Lung microvascular endothelial cell (primary cell): ENCODE measurements at places on chromosomes 13 and 19.
A peak's percentile ranks its signal among the peaks of the same experiment; 100 is the strongest.

- no peak for DNase-seq
Observed at GRCh38 chr19:38565691-38566105, 52.1 kb downstream of the MAP4K1 start.

DNA sequence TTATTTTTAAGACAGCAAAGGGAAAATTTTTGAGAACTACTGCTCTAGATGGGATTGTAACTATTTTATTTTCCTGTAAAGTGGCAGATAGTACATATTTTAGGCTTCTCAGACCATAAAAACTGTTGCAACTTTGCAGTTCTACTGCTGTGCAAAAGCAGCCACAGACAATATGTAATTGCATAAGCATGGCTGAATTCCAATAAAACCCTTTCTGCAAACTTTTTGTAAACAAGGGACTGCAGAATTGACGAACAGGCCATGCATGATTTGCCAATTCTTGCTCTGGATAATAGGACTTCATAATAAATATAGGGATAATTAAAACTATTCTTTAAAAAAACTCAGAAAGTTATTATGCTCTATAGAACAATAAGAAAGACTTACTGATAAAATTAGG is 149.1 kb downstream of the SLITRK5 start:
- DNase-seq = no peak

DNA sequence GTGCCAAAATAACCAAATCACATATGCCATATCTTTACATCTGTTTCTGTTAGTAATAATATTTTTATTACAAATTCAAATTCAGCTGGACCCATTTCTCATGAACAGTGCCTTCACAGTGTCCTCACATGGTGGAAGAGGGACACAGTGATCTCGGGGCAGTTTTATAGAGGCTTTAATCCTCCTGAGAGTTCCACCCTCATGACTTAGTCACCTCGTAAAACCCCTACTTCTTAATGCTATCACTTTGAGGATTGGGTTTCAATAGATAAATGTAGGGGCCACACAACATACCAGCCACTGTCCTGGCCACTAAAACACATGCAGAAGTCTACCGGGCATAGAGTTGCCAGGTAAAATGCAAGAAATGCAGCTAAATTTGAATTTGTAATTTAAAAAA is 201.5 kb downstream of the MYO16 start:
- DNase-seq = no peak

DNA sequence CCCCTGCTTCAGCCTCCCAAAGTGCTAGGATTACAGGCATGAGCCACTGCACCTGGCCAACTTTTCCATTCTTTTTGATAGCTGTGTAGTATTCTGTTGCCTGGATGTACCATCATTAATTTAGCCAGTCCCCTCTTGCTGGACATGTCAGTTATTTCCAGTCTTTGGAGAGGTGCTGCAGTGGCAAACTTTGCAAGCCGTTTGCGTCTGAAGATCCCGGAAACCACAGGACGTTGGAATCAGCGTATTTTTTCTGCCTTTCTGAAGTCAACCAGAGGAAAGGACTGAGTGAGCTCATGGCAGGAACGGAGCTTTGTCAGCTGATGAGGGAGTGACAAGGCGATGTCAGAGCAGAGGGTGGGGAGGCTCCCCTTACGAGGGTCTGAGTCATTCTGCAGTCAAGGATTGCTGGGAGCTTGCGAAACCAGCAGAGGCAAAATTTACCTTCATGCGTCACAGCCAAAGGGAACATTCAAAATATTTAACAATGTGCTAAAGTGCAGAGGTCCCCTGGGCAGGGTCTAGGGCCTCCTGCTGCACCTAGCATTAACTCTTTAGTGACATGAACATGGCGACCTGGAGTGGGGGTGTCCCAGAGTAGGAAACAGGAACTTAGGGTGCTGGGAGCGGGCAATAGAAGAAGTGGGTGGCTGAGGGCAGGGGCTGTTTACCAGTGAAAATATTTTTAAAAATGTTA is 5.6 kb downstream of the C5AR1 start:
- DNase-seq = peak; percentile 94

DNA sequence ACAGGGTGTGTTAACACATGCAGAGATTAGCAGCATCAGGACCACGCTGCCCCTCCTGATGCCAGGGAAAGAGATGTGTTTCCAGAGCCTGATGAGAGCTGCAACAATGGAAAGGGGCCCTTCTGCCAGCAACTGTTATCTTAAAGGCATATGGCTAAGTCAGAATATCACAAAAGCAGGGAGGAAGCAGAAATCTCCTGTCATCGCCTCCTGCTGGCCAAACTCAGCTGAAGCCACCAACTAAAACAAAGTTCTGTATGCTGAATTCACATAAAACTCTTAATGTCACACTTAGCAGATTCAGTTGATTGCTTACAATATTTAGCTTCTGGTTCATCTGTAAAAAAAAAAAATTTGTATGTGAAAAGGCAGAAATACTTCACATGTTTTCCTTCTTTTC is 178.2 kb downstream of the GPC5 start:
- DNase-seq = no peak

- no peak for DNase-seq
Observed at GRCh38 chr13:109154146-109154545, 524.7 kb downstream of the MYO16 start.

DNA sequence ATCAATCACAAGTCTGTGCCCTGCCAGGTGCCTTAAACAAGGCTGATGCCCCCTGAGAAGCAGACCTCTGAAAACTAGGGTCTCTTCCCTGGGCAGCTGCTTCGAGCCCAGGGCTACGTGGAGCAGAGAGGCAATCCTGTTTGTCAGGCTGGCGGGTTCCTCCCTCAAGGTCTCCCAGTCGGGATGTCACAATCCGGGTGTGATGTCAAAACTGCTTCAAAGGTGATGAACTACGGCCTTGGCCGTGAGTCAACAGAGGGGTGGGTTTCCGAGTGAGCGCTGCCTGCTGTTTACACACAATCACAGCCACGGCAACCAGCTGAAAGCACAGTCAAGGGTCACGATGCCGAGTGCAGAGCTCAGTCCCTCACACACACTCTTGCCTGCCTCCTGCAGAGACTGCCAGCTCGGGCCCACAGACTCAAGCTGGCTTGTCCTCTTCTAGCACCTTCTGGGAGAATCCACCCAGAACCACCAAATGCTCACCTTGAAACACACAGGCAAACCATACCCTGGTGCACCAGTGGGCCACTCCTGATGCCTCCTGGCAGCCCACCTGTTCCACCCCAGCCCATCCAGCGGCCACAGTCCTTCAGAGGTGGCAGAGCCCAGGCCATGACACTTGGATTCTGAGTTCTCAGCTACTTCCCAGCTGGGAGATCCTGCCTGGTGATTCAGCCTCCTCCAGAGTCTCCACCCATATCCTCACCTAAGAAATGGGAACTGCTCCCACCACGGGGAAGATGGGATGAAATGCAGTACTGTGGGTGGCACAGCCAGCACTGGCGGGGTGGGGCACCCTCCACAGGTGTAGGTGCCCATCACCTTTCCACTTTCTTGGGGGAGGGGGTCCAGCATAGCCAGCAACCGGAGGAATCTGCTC is 6.8 kb downstream of the ELL start:
- peak; percentile 93 for DNase-seq

DNA sequence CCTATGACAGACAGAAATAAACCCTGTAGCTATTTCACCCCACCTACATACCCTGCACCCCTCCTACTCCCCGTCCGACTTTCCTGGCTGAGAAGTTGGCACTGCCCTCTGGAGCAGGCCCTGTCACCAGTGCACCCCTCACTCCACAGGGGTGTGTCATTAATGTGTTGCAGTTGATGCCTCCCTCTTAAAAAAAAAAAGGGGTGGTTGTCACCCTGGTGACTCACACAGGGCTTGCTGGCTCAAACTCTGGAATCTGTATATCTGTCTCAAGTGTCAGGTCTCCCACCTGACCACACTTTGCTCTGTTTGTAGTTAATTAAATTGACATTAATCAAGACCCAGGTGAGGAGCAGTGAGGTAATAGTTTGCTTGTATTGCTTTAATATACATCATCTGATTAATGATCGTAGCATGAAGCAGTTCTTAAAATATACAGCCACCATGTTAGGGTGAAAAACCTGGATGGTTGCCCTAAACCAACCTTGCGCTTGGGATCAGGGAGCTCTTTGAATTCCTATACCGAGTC is 2.0 kb upstream of the GATAD2A start:
- no peak for DNase-seq

DNA sequence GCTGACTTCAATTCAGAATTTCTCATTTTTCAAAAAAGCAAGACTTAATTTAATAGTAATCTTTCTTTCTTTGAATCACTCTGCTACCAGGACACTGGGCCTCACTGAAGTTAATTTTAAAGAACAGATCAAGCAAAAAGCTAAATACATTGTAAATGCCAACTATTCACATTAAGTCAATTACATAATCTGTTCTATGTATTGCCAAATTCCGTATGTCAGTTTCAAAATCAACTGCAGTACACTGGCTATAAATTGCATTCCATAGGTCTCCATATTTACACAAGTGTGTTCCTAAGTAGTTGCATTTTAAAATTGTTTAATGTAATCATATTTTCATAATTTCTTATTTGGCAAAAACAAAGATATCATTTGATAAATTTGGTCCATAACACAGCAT is 10.1 kb downstream of the FOXO1 start:
- DNase-seq = no peak

DNA sequence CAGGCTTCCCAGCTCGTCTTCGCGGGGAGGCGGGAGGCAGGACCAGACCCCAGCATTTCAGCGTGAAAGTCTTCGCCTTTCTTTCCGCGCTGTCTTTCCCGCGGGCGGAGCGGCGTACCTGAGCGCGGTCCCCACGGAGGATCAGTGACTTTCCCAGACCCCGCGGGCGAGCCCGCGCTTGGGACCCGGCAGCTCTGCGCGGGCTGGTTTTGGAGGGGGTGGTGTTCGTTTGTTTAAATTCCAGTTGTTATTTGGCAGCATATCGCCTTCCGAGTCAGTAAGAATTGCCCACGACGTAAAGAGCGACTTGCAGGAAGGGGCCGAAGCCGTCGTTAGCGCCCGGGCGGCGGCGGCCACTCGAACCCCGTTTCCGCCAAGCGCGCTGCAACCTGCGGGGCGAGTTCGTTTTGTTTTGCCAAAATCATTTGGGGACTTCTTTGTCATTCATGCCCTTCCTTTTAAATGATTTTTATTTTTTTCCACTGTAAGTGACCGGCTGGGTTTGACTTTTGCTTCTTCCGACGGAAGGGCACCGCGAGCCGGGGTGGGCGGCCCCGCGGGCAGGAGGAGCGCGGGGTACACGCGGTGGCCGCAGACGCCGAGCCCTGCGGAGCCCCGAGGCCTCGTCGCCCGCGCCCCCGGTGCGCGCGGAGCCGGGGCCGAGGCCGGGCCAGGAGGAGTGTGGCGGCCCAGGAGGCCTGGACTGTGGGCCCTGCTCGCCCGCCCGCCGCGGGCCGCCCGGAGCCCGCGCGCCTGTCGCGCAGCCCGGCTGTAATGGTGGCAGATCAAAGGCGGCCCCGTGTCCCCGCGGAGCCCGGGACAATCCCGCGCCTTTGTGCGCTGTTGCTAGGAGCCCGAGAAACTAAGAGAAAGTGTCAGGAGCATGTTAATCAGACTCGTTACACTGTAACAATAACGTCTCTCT is 75.9 kb downstream of the ZIC5 start:
- DNase-seq = no peak

DNA sequence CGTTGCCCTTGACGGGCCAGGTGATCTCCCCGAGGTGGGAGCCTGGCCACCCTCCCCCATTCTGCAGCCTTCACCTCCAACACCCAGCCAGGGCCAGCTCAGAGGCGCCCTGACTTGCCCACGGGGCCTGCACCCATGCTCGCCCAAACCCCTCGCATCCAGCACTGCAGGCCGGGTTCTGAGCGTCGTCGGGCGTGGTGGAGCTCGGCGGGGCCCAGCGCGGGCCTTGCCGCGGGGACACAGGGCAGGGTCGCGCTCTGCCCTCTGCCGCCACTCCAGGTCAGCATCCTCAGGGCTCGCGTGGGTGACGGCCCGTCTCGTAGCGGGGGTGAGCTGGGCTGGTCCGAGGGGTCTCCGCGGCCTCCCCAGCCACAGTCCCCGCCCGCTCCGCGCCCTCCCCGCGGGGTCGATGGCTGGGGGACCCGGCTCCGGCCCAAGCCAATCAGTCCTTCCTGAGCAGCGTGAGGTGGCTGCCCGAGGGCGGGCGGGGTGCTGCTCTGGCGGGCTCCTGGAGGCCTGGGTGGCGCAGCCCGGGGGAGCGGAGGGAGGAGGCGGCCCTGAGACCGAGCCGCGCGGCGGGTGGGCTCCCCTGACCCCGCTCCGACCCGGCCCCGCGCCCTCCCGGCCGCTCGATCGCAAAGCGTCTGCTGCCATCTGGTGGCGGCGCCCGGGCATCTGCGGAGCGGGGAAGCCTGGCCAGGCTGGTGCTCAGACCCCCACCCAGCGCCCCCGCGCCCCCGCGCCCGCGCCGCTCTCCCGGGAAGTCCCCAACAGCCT is 61.4 kb downstream of the CCNE1 start:
- peak; percentile 51 for DNase-seq

DNA sequence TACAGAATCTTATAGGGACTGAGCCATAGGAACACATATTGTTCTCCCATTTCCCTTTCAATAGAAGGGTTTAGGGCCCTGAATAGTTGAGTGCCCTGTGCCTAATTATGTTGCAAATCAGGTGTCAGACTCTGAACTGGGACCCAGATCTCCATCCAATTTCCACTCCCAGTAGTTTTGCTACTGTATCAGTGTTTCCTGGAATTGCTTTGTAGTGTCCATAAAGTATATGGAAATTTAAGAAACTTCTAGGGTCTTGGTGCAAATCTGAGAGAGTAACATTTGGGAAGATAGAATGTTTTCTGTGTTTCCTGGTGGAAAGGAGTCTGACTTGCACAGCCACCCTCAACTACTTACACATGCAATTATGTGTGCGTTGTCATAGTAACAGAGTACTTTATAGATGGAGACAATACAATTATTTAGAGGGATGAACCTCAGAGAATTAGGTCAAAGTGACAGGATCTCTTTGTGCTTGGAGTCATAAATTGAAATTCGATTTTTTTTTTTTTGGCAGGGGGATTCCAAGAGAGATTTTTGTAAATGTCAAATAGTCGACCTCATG is 646 bp upstream of the SLC10A2 start:
- no peak for DNase-seq

DNA sequence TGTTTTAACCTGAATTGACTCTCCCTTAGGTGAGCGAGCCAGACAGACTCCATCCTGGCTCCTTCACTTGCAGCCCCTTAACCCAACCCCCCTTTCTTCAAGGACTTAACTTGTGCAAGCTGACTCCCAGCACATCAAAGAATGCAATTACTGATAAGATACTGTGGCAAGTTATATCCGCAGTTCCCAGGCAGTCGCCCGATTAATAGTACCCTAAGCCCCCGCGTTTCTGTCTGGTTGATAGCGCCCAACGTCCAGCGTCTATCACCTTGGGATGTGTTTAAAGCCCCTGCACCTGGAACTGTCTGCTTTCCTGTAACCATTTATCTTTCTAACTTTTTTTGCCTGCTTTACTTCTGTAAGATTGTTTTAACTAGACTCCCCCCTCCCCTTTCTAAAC is 6.2 kb downstream of the HSD17B14 start:
- DNase-seq = no peak

DNA sequence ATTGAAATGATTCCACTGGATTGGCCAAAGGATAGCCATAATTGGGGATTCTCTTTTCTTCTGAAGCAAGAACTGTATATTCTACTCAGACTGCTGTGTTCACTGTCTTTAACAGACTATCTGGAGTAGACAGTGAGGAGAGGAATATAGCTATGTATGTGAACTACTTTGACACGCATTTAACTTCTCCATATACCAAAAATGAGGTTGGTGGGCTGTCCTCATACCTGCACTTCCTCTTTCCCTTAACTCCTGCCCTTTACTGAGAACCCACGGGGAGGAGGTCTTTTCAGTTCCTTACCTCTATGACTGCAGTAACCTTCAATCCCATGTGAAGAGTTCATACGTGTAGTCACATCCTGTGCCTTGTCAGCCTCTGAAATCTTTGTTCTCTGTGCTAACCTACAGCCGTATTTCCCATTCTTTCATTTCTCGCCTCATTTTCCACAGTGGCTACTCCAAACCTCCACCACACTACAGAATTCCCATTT is 305.8 kb downstream of the MTUS2 start:
- no peak for DNase-seq
